ENCODE measurements at places on chromosomes 12 and 14.
A peak's percentile ranks its signal among the peaks of the same experiment; 100 is the strongest.

GRCh38 chr14:62691647-62692489 lies 353.4 kb downstream of the KCNH5 start:
- peak; percentile 89 for DNase-seq

GRCh38 chr12:106897981-106898901 lies 57.5 kb upstream of the TMEM263 start:
- DNase-seq, result no peak

GRCh38 chr14:99749763-99750715 lies 43.2 kb upstream of the EML1 start:
- no peak for DNase-seq

DNA sequence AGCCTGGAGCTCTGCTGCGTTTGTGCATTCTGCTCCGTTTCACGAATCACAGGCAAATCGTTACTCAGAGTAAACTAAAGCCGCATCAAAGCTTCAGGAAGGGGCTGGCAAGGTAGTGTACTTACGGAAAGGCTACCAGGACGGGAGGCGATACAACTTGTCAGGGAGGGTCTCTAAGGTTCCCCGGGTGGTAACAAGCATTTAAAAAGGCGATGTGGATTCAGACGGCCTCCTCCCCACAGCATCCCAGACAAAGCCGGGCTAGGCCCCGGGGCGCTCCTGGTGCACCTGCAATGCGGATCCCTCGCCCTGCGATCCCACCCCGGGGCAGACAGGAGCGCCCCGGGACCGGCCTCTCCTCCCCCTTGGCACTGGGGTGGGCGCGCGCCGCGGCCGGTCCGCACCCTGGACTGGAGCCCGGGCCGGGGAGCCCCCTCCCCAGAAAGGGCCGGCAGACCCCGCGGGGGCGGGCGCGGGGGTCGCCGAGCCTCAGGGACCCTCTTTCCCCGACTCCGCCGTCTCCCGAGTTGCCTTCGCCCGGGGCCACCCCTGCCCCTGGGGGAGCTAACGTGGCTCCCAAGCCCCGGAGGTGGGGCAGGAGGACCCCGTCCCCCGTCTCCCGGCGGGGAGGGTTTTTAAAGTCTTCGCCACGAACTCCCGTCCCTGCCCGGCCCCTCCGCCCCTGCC lies 718 bp downstream of the CCDC92 start:
- no peak for DNase-seq

DNA sequence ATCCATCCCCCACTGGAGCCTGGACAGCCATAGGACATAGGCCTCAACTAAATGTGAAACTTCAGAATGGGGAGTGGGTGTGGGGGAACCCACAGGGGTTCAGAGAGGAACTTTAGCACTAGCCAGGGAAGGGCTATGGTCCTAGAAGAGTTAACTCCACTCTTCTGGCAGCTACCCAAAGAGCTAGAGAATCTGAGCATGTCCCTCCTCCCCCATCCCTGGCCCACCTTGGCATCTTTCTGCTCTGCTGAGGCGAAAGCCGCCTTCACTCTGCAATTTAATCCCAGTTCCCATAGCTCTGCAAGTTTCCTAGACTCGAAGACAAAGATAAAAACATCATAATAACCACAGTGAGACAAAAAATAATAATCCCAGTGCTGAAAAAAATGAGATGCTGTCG lies 214.7 kb upstream of the RTL1 start:
- no peak for DNase-seq

GRCh38 chr12:120247621-120248030 lies 17.9 kb downstream of the PXN start:
- no peak for DNase-seq

GRCh38 chr12:1280059-1280458 lies 289.0 kb downstream of the ERC1 start:
- no peak for DNase-seq

DNA sequence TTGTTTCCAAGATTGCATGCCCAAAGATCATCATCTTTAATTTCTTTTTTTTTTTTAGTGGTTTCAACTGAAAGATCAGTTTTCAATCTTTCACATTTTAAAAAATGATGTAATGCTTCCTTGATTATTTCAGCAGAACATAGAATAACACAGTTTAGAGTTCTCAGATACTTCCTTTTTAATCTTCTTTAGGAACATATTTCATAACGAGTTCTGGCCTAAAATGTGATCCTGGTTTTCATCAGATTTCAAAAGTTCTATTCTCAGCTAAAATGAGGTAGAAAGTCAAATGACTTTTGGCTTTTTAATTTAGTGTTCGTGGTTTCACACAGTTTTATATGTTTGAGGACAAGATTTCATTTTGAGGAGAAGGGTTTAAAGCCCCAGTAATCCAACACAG lies 40.0 kb upstream of the NR1H4 start:
- no peak for DNase-seq

DNA sequence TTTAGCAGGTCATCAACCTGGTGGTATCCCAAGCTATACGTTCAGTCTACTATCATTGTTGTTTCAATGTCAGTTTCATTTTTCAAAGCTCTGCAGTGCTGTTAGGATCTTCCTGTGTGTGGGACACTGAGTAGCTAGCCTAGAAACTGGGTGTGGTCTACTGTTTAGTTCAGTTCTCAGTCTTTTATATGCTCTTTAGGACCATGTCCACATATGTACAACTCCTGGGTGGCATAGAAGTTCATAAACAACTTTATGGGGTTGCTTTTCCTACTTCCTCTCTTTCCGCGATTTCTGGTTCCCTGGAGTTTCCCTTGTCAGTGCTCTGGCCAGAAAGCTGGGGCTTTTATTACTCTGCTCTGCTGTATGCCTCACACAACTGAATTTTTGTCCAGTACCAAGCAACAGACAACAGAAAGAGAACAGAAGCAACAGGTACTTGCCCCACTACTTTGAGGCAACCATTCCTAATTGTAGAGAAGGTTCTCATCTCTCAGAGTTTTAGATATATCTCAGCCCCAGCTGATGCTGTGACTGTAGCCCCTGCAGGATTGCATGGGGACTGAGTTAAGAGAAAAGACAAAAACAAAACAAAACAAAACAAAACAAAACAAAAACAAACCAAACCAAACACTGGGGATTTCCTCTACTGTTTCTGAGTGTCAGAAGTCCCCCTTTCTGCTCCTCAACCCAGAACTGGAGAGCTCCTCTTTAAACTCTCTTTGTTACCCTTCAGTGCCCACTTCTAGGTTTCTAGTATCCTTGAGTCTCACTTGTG lies 30.3 kb downstream of the MIS18BP1 start:
- no peak for DNase-seq

DNA sequence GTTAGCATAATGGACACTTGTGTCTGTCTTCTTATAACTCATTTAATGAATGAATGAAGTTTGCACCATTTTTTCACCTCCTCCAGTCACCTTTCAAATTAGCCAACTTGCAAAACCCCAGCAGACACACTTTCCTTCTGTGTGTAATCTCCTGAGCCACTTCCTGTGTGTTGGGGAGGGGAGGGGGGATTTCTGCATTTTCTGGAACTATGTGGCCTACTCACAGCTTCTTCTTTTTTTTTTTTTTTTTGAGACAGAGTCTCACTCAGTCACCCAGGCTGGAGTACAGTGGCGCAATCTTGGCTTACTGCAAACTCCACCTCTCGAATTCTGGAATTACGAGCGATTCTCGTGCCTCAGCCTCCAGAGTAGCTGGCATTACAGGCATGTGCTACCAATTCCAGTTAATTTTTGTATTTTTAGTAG lies 4.1 kb upstream of the SERPINA1 start:
- DNase-seq, result peak; percentile 78

DNA sequence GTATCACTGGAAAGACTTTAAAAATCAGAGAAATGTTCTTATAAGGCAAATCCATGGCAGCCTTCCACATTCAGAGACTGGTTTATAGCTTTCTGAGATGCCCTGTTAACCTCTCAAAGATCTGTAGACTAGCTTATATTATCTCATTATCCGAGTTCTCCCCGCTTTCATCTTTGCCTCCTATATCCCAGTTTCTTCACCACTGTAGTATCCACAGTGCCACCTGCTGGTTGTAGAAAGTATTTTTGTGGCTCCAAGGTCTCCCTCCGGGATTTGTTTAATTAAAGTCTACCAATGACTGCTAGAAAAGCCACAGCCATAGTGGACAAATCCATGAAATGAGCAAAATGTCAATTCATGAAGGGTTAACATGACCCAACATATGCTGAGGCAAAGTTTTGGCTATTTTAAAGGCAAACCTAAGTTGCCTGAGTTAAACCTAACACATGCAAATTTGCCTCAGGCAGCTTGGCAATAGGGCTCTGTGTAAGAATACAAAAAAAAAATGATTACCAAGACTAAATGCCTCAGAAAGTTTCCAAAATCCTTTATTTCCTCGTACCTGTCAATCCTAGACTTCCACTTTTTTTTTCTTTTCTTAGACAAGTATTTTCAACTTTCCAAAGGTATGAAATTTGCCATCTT lies 218.8 kb upstream of the BMP4 start:
- no peak for DNase-seq

- no peak for DNase-seq
Measured at GRCh38 chr12:7937833-7938506, 2.0 kb upstream of the SLC2A3 start.

- DNase-seq, result no peak
Measured at GRCh38 chr12:73124480-73124879, 852.3 kb downstream of the TRHDE start.

DNA sequence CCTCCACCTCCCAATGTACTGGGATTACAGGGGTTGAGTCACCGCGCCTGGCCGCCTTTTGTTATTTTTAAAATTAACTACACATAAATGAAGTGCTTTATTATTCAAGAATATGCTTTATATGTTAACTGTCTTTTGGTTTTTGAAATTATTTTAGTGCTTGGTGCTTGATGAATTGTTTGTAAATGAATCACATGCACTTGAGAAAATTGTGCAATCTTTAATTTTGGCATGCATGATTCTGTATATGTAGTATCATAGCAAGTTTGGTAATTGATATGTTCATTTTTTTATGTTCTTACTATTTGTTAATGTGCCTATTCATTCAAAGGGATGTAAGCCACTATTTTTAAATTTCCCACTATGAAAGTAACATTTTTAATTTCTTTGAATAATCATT lies 440.9 kb downstream of the NAV3 start:
- no peak for DNase-seq

DNA sequence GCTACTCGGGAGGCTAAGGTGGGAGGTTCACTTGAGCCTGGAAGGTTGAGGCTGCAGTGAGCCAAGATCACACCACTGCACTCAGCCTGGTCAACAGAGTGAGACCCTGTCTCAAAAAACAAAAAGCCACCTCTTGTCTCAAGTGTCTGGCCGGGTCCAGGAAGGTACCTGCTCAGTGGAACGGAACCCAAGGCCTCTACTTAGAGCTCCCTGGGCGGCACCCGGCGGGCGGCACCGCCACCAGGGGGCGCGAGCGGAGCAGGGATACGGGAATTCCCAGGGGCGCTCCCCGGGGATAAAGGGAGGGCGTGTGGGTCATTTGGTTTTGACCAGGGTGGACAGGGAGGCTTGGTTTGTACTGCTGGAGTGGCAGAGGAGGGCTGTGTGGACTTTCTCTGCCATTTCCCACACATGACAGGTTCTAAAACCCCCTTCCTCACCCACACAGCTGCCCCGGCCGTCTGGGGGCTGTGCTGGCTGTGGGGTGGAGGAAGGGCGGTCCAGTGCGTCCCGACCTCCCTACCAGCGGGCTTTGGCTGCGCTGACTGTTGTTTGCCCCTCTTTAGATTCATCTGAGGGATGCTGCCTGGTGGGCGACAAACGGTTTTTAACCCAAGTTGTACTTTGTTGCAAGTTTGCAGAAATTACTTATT lies 91.4 kb downstream of the SETD3 start:
- no peak for DNase-seq

GRCh38 chr14:39107591-39107996 lies 4.6 kb upstream of the SEC23A start:
- no peak for DNase-seq

DNA sequence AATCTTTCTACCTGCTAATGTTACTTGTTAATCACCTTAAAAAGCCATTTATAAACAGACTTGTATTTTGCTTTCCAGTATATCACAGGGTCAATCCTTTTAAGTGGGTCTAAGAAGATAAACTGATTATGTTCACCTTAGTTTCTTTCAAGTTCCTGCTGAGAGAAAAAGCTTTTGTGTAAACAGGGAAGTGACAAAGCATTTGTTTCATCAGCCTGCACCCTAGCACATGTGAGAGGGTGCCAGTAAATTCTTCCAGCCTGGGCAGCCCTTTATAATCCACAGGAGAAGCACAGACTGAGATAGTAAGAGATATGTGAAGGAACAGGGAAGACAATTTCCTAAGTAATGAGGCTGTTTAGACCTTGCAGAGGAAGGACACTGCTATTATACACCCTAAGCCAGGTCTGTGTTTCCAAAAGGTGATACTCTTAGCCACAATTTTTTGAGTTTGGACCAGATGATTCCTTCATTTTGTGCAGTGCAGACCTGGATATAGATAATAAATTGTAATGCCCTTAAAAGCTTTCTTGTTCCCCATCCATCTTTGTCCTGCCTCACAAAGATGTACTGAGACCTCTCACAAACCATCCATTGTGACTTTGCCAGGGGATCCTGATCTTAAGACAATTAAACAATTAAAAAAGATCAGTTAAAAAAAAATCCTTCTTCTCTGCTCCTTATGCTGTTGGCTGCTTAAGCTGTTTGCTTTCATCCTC lies 150.7 kb downstream of the KTN1 start:
- DNase-seq, result no peak

- DNase-seq, result no peak
Measured at GRCh38 chr14:100860556-100861187, 34.8 kb downstream of the MEG3 start.

DNA sequence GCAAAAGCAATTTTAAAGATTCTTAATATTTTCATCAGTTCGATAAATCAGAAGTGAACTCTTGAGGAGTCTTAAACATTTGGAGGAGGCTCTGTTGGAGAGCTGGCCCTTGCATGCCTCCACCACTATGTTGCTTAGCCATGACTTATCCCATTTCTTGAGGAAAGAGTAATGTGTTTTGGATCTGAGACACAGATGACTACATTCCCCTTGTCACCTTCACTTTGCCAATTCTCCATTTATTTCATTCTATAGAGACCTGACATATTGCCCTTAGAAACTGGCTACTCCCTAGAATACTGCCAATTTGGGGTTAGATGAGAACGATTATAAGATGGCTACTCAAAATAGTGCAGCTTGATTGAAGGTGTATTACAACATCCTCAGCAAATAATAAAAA lies 157.4 kb upstream of the TMEM260 start:
- no peak for DNase-seq

DNA sequence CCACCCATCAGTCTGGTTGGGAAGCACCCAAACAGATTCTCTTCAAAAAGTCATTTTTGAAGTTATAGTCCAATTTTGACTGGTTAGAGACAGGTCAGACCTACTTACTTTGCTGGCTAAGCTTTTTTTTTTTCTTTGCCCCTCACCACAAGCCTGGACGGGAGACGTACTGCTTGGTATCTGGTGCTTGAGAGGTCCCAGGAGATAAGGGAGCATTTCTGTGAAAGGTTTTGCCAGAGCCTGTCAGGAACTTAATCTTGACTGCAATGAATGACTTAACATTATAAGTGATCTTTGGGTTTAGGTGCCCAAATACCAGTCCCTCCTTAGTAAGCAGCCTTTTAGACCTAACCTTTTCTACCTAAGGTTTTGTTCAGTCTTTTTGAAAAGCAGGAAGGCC lies 6.3 kb downstream of the MTHFD1 start:
- DNase-seq, result no peak
